ENCODE measurements at places on chromosomes 12 and 14.

GRCh38 chr12:70197345-70197744, 45.9 kb upstream of the CNOT2 start:
- DNase-seq: no peak

DNA sequence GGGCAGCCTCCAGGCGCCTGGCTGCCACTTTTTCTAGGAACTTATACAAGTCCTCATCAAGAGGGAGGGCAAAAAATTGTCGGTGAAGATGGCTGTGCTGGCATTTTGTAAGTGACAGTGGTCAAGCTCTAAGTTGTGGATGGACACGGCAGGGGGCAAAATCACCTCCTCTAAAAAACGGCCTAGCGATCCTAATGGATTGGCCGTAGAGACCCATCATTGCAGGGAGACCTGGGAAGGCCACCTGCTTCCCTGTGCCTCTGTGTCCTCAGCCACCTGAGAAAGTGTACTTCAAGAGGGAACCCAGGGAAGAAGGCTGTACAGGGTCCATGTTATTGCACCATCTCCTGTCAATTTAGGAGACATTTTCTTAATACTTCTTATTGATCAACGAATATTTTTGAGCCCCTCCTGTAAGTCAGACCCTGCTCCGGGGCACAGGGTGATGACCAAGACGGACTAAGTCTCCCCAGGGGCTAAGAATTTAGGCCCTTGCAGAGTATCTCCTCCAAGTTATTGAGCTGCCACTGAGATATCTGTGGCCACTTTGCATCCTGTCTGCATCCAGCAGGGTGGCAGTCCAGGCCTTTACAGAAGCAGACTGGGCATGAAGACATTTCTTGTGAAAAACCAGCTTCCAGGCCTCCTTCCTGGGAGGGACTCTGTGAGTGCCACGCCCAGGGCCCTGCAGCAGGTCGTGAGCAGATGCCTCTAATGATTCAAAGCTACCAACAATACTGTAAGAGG, 40.5 kb downstream of the PSMA6 start:
- no peak for DNase-seq

DNA sequence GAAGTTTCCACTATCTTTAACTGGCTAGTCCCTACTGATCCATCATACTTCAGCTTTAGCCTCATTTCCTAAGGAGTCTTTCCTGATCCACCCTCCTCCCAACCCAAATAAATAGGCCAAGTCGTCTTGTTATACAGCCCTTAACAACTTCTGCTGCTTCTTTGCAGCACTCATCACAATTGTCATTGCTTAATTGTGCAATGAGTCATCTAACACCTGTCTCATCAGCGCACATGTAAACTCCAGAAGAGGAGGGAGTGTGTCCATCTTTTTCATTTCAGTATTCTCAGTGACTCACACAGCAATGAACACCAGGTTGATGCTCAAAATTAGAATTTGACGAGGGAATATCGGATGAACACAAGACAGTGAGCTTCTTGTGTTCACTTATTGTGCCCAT, 87.3 kb downstream of the SUDS3 start:
- no peak for DNase-seq

- no peak for DNase-seq
Observed at GRCh38 chr12:108752387-108752786, 21.1 kb upstream of the CORO1C start.

DNA sequence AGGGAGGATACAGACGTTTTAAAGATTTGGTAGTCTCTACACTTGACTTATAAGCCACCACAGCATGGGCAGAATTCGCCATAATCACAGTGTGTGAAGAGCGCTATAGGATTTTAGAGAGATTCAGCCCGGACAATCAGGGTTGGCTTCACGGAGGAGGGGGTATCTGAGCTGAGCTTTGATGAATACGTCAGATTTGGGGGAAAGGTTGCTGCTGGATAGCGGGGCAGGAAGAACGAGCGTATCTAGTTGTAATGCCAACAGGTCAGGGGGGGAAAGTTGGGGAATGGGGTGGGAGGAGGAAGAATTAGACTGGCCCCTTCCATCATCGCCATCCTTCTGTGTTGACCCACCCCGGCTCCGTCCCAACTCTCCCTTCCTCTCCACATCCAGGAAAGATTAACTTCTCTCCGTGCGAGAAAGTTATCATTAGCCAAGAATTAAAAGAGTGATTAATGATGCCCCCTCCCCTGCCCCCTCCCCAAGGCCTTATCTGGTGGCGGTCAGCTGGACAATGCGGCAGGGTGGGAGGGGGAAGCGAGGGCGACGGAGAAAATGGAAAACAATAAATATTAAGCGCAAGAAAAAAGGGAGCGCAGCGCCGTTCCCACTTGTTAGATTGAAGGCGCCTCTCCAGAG, 13.5 kb upstream of the GPATCH2L start:
- DNase-seq: no peak

- DNase-seq: no peak
Observed at GRCh38 chr14:34038358-34039057, 87.6 kb upstream of the EGLN3 start.

DNA sequence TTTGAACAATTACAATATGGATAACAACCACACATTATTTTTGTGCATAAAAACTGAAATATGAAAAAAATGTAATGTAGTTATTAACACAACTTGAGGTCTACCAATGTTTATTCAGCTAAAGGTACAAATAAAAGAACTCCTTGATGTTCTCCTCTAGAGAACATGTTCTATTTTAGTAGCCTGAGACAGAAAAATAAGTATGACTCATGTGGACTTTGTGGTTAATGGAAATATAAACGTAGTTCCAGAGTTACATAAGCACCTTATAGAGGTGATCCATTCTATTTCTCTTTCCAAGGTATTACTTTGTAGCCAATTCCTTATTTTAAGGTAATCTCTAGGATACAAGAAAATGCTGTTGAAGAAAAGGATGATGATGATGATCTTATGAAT, 25.7 kb downstream of the ALKBH1 start:
- no peak for DNase-seq

DNA sequence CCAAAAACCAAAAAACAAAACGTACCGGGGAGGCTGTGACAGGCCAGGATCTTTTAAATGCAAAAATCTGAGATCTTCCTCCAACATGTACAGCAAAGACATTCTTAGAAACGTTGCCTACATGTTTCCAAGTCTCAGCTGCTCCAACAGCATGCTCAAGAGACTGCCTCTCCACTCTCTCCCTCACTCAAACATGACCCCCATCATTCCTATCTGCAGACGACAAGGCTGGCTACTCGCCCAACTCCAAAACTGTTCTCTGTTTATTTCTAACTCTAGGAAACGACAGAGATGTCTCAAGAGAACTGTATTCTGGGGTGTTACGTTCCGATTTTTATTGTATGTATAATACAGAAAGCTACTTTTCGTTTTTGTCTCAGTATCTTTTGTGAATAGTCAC, 57.5 kb upstream of the TMCC3 start:
- no peak for DNase-seq

- no peak for DNase-seq
Observed at GRCh38 chr14:65027127-65027799, 40.6 kb downstream of the FNTB start.

- DNase-seq: no peak
Observed at GRCh38 chr12:56631790-56632700, 1.9 kb upstream of the BAZ2A start.

DNA sequence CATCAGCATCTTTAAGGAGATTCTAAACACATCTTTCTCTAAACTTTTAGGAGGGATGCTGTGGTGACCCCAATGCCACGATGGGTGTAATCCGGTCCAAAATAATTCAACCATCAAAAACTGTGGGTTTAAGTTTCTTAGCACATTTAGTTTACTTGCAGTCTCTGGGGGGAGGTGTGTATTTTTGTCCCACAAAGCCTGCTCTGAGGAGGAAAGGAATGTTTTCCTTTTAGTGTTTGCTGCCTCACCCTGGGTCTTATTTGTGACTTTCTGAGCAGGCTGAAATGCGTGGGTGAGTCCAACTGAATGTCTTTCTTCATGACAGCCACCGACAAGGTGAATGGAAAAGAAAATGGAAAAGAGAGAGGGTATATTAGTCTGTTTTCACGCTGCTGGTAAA, 1324.7 kb downstream of the AACS start:
- DNase-seq: no peak

GRCh38 chr14:103694572-103695026, 20.7 kb downstream of the XRCC3 start:
- DNase-seq: no peak

DNA sequence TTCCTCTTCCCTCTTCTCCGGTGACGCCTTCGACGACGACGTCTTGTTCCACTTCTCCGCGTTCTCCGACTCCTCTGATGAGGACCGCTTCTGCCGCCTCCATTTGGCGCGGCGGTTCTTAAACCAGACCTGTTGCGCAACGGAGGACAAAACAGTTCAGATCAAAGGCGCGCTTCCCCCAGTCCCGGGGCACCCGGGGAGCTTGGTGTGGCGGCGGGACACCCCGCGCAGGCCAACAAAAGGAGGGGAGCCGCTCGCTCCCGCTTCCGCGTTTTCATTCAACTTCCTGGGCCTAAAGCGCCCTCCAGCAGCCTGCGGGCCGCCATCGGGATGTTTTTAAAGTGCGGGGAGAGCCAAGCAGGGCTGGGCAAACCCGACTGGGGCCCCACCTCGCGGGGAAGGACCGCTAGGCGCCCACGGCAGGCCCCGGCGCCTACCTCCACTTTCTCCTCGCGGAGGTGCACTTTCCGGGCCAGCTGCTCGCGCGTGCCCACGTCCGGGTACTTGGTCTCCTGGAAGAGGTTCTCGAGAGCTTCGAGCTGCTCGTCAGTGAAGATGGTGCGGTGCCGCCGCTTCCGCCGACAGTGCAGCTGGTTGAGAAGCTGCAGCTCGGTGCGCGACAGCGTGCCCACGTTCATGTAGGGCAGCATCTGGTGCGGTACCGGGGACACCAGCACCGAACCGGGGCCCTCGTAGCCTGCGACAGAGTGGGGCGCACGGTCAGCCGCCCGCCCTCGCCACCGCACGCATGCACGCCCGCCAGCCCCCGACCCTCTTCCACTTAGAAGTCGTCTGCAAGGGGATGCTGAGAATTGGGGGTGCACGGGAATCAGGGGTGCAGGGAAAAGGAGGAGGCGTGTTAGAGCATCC, 1.2 kb downstream of the GSC start:
- DNase-seq: no peak

DNA sequence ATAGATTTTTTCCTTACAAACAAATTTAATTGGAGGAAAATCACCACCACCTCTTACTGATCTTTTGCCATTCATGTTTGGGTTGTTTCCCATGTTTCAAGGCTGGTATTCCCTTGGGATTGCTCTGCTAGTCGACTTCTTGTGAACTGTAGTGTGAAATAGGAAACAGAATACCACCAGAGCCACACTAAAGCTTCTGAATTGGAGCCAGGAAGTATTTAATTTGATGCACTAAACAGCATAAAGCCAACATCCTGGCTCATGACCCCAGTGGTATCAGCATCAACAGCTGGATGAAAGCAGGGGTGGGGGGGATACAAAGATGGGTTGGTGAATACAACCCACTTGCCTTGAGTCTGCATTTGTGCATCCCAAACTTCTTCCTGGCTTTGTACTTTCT, 127.5 kb downstream of the TBC1D30 start:
- no peak for DNase-seq

DNA sequence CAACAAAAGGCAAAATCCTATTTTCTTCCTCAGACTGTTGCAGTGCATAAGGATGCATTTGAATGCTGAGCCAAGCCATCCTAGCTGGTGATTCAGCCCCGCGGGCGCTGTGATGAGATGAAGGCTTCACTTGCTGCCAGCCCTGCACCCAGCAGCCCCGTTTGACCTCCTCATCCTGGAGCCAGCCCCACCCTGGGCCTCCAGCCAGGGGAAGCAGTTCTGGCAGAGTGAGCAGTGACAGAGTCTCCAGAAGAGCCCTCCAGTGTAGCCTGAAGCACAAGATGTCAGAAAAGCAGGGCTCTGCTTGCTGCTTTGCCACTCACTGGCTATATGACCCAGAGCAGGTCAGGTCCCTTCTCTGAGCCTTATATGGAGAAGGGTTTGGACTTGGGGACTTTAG, 96.2 kb upstream of the HSPB8 start:
- DNase-seq: no peak
